Left colon (tissue), 2 donors: ENCODE measurements at places on chromosomes 3 and 15. TPM values are rescaled to one million over a fixed set of nuclear protein-coding genes. Genes with fewer than 3 reads are reported as not detected.

The CSPG4 gene
- total RNA-seq: 12.2 TPM

The FETUB gene
- total RNA-seq: not detected

The LRRK1 gene
- total RNA-seq: 52.7 TPM

The TGM4 gene
- total RNA-seq: not detected

The CKMT1A gene
- total RNA-seq: 162 TPM

The CFAP161 gene
- not detected for total RNA-seq
